Stimulated activated CD4-positive, alpha-beta T cell treated with anti-CD3 and anti-CD28 coated beads, Interleukin-4, amount 100 ng/mL, for 1 hour (primary cell): ENCODE measurements at places on chromosomes 1 and 21.

DNA sequence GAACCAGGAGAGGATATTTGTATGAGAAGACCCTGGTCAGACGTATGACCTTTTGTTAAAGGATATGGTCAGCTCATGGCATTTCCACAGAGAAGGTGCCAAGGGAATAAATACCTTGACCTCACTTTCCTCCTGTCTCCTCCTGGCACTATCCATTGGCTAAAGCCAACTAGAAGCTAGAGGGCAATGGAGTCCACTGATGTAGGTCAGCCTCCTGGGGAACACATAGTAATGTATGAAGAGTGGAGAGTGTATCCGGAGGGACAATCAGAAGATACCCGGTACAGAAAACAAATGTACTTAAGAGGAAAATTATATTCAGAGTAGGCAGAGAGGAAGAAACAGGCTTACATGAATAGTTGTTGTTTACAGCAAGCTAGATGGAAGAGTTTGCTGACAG lies 698 bp upstream of the NTMT2 start:
- no peak for DNase-seq

DNA sequence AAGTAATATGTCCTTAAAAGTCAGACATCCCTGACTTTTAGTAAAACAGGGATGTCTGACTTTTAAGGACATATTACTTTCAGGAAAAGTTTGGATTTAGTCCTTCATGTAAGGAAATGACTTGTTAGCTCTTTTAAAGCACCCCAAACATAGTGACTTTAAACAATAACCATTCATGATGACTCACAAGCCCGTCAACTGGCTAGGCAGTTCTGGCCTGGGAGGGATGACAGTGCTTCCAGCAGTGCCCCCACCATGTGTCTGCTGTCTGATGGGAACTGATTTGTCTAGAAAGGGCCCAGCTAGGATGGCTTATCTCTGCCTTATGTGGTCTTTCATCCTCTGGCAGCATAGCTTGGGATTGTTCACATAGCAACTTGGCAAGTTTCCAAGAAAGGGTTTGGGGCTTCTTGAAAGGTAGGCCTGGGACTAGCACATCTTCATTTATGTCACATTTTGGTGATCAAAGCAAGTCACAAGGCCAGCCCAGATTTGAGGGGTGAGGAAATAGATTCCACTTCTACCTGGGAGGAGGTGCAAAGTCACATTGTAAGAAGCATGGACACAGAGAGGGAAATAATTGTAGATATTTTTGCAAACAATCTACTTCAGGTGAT lies 143.5 kb downstream of the C1orf94 start:
- DNase-seq = no peak

DNA sequence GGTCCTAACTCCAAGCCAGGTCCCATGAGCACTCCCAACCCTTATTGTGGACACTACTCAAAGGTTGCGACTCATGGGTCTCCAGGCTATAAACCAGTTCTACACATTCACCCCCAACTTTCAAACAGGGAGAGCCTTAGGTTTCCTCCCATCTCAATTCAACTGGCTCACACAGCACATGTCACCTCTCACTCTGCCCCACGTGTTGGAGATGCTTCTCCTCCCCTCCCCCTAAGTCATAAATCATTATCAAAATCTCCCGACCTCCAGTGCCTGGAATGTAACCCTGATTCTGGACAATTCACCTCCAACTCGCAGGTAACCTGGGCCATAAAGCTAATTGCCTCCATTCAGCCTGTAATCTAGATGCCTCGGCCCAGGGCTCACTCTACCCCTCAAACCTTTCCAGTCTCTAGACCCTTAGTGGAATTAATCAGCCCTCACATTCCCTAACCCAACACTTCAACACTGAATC lies 595 bp downstream of the AK2 start:
- DNase-seq = no peak

GRCh38 chr1:201190624-201191051 lies at the start of gene IGFN1:
TSS of gene IGFN1 (plus strand) at chr1:201190824. CDS start at chr1:201193294, 2,470 bp downstream.
- DNase-seq = no peak

- no peak for DNase-seq
These were observed 59.1 kb downstream of the PRDX6 start for GRCh38 chr1:173536223-173536622.

DNA sequence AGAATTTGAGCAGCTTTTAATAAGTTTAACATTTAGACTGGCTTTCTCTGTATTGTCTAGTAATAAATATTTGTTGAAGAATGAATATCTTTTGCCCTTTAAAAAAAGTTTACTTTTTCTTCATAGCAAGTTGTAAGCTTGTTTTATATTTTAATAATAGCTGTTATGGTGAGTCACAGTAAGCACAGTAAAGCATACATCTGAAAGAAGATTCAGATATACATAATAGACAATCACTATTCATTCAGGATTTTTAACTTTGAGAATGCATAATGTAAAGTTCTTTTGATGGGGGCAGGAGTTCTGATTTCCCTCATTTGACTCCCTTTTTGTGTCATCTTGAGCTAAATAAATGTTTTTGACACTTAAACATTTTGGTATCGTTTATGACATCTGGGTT lies 66.0 kb downstream of the ZMYM4 start:
- no peak for DNase-seq

- DNase-seq = no peak
These were observed 78.2 kb upstream of the RALGPS2 start for GRCh38 chr1:178646821-178647220.

DNA sequence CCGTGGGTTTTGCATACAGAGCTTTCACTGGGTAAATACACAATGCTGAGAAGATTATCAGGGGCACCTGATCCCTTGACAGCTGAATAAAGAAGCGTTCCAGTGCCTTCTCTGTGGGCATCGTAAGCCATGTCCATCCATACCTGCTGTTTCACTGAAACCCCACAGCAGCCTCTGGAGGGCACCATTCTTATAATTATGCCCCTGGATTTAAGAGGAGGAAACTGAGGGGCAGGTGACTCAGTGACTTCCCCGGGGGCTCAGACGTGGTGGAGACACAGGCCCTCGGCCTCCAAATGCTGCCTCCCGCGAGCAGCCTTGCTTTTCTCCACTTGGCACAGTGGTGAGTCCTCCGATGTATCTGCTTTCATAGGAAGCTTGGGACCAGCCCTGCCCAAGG lies 56.7 kb downstream of the B3GALT5 start:
- no peak for DNase-seq

DNA sequence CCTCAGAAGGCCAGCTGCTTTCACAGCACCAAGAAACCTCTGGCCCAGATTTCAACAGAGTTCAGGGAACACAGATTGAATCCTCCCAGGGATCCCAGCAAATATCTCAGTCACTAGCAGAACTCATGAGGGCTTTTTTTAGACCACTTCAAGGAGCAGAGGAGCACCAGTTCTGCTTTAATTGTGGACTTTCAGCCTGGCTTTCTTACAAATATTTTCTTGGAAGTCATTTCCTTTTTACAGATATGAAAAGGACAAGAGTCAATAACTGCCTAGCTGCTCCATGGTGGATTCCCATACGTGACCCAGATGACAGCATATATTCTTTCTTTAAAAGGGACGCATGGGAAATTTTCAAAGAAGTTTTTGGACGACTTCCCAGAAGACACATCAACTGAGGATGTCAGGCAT lies 6.4 kb upstream of the LRRC8B start:
- no peak for DNase-seq

- DNase-seq = no peak
These were observed 46.1 kb downstream of the NPHS2 start for GRCh38 chr1:179529482-179530195.

- peak; percentile 56 for DNase-seq
These were observed 3.8 kb downstream of the RNF186 start for GRCh38 chr1:19811206-19811851.
